ENCODE measurements at places on chromosomes 2 and 18.
A peak's percentile ranks its signal among the peaks of the same experiment; 100 is the strongest.

DNA sequence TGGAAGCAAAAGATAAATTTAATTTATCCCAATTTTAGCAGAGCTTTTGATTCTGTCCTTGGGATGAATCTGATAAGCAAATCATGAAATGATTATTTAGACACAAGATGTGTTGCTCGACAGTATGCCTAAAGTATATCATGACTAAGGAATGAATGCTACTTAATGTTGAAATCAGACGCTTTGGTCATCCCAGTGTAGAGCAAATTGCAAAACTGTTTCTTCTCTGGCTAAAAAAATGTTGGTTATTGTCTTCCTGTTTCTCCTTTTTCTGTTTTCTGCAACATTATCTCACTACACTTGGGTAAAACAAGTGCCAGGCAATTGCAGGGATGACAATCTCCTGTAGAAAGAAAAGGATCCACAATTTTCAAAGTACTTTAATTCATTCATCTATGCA, 66.4 kb downstream of the BABAM2 start:
- DNase-seq: no peak

DNA sequence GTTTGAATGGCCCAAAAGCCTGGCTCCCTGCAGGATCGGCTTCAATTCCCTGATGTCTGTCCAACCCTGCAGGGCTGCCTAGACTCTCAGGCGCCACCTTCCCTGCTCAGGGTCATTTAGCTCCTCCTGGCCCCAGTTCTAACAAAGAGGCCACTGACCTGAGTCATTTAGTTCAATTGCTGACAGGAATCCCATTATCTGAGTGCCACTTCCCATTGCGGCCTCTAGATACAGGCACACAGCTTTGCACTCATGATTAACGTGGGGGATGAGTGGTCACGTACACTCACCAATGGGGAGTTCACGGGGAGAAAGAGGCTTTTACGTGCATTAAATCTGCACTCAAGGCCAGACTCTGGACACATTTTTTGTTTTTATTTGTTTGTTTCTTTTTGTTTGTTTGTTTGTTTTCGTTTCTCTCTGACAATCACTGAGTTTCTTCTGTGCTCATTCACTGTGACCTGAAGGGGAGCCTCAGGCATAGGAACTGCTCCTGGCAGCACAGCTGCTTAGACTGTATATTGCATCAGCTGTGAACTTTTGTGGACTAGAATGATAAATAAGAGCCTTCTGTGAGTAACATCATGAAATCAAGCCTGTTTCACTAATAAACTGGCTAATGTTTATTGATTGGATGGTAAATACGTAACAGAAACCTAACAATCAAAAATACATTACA, 118.9 kb upstream of the CTNNA2 start:
- no peak for DNase-seq

- DNase-seq: no peak
Observed at GRCh38 chr2:85548608-85548900, 9.6 kb downstream of the MAT2A start.

DNA sequence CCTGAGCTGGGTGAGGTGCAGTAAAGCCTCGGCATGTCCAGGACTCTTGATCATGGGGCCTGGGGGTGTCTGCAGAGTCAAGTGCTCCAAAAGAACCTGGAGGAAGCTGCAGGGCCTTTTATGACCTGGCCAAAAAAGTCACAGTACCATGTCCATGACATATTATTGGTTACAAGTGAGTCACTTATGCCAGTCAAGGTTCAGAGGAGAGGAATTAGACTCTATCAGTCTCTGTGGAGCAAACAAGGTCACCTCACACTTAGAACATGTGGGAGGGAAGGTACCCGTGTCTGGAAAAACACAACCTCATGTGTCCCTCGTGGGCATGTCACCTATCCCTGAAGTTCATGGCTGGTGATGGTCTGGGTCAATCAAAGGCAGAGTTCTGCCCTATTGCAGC, 465.7 kb downstream of the FBXO15 start:
- DNase-seq: no peak

- no peak for DNase-seq
Observed at GRCh38 chr2:65727816-65728215, 295.4 kb upstream of the SPRED2 start.

DNA sequence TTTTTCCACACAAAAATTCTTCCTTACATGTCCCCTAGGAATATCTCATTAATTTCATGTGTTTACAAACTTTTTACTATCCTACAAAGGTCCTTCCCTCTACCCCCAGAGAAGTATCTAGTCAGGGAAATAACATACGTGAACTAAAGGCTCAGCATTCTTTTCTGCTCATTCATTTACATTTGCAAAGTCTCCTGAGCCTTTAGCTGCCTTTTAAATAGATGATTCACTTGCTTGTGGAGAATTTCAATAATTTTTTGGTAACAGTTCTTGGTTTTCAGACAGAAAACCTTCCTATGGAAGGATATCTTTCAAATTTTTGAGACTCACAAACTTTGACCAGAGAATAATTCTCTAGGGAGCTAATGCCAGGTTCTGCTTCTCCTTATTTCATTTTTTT, 81.5 kb upstream of the RMDN2 start:
- DNase-seq: no peak

DNA sequence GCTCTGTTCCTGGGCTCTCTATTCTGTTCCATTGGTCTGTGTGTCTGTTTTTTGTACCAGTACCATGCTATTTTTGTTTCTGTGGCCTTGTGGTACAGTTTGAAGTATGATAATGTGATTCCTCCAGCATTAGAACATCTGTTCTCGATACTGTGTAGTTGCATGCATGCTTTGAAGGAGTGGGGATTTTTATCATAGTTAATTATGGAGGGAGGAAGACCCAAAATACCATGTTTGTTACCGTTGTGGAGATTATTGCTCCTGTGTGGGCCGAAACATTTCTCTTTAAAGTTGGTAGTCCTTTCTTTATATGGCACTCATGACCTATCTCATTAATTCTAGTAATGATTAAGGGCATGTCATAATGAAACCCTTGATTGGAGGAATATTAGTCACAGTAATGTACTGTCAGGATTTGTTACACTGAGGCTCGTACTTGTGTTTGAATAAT, 87.6 kb downstream of the TTC27 start:
- no peak for DNase-seq

- DNase-seq: no peak
Observed at GRCh38 chr2:106886916-106887758, 1.2 kb upstream of the ST6GAL2 start.

DNA sequence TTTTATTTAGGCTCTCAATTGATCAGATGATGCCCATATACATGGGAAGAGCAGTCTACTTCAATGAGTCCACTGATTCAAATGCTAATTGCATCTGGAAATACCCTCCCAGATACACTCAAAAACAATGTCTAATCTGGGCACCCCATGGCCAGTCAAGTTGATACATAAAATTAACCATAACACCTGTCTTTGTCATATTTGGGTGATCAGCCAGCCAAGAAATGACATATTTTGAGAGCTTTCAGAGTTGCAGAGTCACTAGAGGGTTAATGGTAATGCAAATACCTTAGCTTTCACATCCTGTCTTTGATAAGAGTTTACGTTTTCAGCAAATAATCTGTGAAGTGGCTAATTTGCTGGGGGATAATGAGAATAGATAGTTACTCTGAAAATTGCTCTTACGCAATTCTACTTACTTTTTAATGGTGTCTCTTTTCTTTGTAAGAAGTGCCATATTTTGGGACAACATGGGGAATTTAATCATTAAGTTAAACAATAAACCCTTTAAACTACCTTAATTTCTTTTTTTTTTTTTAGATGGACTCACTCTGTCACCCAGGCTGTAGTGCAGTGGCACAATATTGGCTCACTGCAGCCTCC, 49.1 kb downstream of the CCDC195 start:
- DNase-seq: no peak

DNA sequence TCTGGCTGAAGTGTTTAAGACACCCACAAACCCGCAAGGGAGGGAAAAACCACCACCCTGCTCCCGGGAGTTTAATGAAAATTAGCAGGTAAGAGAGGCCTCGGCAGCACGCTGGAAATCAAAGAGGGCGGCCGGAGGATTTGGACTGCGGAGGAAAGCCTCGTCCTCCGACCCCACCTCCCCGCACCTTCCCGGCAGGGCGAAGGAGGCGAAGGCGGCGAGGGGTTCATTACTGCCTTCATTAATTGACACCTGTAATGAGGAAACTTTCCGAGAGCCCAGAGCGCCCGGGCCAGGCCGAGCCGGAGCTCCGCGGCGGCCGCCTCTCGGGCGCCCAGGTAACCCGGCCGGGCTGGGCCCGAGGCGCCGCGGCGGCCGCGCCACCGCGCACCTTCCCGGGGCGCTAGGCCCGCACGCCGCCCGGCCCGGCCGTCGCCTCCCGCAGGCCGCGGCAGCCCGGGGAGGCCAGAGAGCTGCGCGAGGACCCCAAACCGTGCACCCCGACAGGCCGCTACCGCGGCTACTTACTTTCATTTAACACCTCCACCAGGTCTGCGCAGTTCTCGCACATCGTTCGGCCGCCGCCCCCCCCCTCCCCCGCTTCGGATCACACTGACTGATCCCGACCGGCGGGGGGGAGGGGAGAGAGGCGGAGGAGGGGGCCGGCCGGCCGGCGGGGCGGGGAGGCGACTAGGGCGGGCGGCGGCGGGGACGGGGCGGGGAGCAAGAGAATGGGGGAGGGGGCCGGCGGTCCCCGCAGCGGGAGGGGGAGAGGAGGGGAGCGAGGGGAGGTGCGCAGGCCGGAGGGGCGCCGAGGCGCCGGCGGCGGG, 550 bp downstream of the USP34 start:
- peak; percentile 60 for DNase-seq

GRCh38 chr2:183248866-183249567, 124.8 kb downstream of the NUP35 start:
- DNase-seq: no peak

DNA sequence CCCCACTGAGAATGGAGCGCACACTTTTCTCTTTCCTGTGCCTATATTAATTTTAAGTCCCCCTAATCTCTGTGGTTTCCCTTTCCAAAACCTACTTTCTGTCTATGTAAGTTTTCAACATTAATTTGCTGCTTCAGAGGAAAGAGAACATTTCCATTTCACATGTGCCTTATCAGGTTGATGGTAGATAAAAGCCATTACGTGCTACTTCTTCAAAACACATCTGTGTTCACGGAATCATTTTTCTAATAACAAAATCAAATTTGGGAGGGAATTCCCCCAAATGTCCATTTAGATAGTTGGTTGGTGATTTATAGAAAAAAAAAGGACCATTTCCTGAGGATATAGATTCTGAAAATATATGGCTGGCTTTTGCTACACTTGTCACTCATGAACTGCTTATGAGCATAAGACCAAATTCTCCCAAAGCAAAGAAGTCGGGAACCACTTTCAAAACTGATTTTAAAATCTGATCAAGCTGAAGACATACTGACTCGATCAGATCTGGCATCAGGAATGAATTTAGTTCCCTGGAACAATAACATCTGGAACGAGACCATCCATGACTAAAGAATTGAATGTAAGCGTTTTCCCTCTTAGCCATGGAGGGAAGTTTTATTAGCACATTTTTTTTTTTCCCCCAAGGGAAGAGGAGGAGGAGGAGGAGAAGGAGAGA, 8.2 kb downstream of the PTGR3 start:
- DNase-seq: no peak

DNA sequence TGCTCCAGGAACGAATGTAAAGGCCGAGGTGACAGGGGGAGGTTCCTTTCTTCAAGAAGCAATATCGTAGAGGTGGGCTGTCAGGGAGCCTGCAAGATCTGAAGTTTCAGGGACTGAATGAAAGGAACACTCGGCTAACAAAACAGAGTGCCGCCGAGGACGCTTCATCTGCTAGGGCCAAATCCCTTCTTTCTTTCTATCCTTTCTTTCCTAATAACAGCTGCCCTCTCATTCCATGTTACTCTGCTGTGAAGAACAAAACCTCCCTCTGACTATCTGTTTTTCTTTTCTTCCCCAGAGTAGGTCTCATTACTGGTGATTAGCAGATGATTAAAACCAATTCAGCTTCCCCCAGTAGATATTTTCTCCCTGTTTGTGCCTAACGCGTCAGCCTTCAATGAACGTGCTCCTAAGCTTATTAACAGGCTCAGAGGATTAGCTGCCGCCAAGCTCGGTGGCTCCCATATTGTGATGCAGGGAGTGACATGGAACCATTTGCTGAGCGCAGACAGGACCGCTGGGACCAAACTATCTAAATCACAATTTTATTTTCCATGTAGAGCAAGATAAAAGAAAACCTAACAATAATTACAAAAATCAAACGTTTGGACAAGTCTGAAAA, 414.6 kb downstream of the TMEM182 start:
- DNase-seq: no peak

- no peak for DNase-seq
Observed at GRCh38 chr2:158745067-158745865, 49.9 kb upstream of the DAPL1 start.

DNA sequence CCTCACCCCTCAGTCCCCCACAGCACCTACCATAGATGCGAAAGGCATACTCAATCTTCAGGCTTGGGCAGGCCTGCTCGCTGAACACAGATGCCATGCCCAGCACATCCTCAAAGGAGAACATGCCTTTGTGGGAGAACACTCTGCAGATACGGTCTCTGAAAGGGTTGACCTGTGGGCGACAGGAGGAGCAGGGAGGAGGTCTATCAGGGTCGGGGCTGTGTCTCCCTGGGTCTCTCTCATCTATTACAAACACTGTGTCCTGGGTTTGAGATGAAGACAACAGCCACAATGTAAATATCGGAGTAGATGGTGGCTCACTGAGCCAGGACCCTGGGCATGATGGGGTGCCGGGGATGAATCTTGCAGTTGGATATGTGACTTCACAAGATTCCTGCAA, 46.0 kb downstream of the CIB4 start:
- no peak for DNase-seq

GRCh38 chr2:98936353-98937351, 627 bp upstream of the CRACDL start:
- DNase-seq: no peak

- DNase-seq: no peak
Observed at GRCh38 chr18:62030091-62030985, 137.5 kb upstream of the RNF152 start.

DNA sequence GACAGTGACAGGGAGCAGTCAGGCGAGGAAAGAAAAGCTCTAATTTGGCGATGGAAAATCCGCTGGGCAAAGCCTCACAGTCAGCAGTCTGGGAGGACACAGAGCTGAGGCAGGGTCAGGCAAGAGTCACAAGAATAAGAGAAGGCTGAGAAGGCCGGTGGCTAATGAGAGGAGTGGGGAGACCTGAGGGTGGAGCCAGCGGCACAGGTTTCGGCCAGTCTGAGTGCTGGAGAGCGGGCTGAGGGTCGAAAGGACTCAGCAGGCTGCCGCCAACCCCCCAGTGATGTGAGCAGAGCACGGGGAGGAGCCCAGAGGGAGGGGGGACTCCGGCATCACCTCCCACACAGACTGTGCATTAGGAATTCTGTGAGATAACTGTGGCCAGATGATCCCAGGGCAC, 500.6 kb upstream of the MYT1L start:
- DNase-seq: no peak

DNA sequence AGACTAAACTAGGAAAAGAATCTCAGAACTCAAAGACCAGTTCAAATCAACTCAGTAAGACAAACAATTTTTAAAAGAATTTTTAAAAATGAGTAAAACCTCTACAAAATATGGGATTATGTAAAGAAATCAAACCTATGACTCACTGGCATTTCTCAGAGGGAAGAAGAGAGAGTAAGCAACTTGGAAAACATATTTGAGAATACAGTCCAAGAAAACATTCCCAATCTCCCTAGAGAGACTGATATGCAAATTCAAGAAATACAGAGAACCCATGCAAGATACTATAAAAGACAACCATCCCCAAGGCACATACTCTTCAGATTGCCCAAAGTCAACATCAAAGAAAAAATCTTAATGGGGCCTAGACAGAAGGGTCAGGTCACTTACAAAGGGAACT, 162.7 kb downstream of the WDPCP start:
- DNase-seq: no peak

- DNase-seq: no peak
Observed at GRCh38 chr2:132943829-132944228, 273.8 kb upstream of the LYPD1 start.

GRCh38 chr2:98308068-98308467, 38.2 kb upstream of the CNGA3 start:
- no peak for DNase-seq

All from activated naive CD8-positive, alpha-beta T cell treated with anti-CD3 and anti-CD28 coated beads, Interleukin-2, amount 50 U/mL, for 16 hours (primary cell).